ENCODE measurements at places on chromosomes 6 and 20. TPM values are rescaled to one million over a fixed set of nuclear protein-coding genes. Genes with fewer than 3 reads are reported as not detected.

- DNase-seq, result no peak
These were observed 4.1 kb upstream of the CALHM5 start for GRCh38 chr6:116507324-116507723.

DNA sequence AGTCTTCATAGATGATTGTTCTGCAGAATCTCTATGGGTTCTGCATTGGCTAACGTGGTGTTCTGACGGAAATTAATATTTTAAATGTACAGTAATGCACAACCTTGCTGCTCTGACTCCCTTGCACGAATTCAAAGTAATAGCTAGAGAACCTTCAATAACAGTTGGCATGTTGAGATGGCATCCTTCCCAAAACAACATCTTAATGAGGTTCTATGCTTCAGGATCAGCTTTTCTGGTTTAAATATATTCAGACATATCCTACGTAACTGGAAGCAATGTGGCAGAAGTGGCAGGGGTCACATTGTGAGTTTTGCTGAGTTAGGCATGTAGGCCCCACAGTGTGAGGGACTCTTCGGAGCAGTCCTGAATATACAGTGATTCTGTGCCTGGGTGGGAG lies 25.7 kb downstream of the DSE start:
- DNase-seq, result no peak

- DNase-seq, result no peak
These were observed 119.7 kb downstream of the GRIK2 start for GRCh38 chr6:101513181-101513580.

MCHR2 gene
- not detected for total RNA-seq

Data from H1 (cell line).